Activated CD4-positive, alpha-beta T cell treated with anti-CD3 and anti-CD28 coated beads, Interleukin-2, amount 50 U/mL, for 24 hours (primary cell): ENCODE measurements at places on chromosomes 11 and 22.

- DNase-seq = no peak
These were observed 33.9 kb downstream of the PRDM11 start for GRCh38 chr11:45180179-45180847.

DNA sequence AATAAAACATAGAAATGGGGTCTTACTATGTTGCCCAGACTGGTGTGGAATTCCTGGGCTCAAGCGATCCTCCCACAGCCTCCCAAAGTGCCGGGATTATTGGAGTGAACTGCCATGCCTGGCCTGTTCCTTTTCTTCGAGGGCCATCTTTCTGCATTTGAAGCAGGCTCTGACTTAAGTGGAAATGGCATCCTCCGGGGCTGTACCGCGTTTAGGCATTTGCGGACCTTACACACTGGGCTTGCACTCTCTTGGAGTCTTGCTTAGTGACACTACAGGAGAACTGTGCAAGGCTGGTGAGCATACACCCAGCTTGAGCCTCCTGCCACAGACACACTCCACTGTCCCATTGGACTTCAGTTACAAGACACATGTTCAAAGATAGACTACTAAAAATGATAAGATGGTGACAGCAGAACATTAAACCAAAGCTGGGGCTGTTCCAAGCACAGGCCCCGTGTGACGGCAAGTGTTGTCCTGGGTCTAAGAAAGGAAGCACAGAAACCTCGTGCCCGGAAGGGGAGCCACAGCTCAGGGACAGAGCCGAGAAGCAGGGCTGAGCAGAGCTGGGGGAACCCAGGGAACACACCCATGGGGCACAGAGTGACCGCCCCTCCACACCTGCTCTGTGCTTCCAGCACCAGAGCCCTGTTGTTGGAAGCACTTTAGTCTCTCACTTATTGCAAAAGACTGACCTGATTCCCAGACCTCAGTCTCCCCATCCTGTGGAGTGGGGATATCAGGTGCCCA is 59.0 kb upstream of the SHANK2 start:
- no peak for DNase-seq

- DNase-seq = peak; percentile 52
These were observed 37.7 kb upstream of the GNB1L start for GRCh38 chr22:19892257-19892879.

GRCh38 chr11:103222806-103223205 is 113.6 kb downstream of the DYNC2H1 start:
- no peak for DNase-seq

- DNase-seq = no peak
These were observed 48.8 kb downstream of the PACS1 start for GRCh38 chr11:66118847-66119246.

GRCh38 chr11:60947700-60948099 is 4.3 kb downstream of the SLC15A3 start:
- DNase-seq = no peak

DNA sequence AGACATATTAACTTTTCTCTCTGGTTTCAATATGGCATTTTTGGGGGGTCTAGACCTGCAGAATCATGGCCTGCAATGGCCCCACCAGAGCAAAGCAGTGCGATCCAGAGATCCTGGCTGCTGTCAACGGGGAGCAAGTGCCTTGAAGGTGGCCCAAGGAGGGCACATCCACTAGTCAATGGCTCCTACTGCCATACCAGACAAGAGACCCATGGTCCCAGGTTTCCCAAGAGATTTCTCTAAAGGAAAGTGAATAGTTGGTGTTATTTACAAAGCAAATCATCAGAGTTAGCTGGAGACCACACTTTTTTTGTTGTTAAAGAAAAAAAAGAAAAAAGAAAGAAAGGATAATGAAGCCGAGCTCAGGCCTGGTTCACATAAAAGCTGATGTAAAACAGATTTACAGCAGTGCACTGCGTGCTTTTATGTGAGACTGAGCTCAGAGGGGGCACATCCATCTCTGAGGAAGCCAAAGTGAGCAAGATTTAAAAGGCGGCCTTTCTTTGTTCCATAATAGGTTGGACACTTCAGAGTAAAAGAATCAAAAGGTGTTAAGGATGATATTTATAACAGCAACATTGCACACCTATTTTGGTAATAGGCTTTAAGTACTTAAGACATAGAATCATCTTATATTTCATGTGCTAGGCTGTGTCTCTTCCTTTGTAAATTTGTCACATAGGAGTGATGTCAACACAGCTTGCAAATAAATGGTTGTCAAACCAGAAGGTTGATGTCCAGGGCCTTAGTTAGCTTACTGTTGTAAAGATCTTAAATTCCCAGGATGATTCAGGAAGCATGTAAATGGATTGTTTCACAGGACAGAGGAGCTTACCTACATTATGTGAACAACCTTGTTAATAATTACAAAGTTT is 201.3 kb upstream of the NTM start:
- DNase-seq = no peak

- DNase-seq = no peak
These were observed 68.9 kb downstream of the C11orf58 start for GRCh38 chr11:16807306-16807705.

- no peak for DNase-seq
These were observed 94.2 kb upstream of the RTL6 start for GRCh38 chr22:44592126-44592823.

- DNase-seq = no peak
These were observed 1.5 kb downstream of the ASPHD2 start for GRCh38 chr22:26430600-26430999.

DNA sequence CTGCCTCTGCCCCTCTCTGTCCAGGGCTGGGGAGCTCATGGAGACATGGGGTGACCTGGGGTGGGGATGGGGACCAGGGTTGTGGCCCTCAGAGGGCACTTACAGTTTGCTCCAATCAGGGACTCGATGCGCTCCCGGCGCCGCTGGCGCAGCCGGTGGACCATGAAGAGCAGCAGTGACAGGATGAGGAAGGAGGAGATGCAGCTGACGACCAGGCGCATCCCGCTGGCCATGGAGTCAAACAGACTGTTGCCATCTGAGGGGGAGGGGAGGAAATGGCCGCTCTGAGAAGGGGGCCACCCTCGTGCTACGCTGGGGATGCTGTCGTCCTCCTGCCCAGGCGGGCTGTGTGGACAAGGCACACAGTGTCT is 80.5 kb downstream of the DGCR2 start:
- no peak for DNase-seq

GRCh38 chr11:96014217-96014616 is 90.3 kb upstream of the MTMR2 start:
- DNase-seq = no peak

DNA sequence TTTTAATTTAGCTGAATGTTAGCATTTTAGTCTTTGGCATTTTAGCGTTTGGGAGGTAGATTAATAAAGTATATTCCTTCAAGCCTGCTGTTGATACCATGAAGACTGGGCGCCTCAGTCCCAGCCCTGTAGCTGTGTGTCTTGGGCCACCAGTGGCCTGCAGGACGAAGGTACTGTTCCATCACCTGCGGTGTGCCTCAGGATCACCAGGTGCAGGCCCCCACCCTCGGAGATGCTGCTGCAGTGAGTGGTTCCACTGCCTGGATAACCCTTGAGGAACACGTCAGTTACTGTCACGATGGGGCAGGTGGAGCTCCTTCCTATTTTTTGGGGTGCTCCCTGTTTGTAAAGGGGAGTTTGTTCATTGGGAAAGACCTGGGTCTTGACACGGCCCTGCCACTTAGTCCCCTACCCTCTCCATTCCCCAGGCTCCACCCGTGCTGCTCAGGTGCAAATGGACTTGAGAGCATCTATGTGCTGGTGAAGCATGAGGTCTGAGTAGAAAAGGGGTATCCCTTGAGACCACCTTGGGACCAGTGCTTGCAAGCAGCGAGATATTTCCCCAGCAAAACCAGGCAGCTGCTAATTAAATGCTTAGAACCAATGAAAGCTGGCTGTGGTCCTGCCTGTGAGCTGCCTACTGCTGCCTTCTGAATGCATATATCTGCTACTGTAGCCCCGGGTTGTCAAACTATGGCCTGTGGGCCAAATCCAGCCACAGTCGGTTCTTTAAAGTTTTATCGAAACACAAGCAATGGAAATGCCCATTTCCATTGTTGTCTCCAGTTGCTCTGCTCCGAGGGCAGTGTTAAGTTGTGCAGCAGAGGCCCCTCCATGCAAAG is 28.7 kb downstream of the INCENP start:
- no peak for DNase-seq

DNA sequence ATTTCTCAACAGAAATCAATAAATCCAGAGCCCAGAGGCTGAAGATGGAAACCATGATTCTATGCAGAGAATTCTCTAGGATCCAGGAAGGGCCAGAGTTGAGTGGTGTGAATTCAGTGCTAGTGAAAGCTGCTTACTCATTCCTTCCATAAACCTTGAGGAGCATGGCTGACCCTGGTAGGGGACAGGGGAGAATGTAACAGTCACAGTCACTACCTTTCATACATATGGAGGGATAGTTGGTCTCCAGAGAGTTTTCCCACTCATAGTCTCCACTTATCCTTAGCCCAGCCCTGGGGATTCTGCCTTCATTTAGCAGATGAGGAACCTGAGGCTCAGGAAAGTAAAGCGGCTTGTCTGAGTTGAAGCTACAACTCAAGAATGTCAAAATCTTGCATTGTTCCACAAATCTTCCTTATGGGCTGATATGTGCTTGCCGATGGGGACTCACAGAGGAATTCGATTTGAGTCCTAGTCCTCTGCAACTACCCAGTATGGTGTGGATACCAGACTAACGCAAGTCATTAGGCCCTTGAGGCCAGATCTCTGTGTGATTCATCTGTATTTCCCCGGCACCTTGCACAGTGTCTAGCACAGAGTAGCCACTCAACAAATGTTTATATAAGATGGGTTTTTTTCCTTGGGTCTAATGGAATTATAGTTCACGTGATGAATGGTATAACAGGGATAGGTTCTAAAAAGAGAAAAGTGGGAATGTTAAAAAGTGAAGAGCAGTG is 3.7 kb upstream of the ANAPC15 start:
- no peak for DNase-seq

- DNase-seq = no peak
These were observed 14.1 kb downstream of the TMEM123 start for GRCh38 chr11:102438311-102439062.

DNA sequence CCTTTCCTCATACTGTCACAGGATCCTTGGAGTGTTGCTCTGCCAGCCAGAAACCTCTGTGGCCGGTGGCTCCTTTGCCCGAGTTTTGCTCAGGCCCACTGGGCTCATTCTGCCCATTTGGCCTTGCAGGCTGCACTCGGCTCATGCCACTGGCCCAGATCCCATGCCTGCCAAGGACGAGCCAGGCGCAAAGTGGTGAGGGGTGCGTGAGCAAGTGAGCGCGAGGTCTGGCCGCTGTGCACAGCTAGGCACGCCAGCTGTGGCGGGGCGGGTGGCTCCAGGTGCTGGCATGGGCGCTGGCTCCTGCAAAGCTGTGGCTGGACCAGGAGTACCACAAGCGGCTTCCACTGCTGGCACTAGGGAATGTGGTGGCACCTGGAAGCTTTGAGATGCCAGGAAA is 2.8 kb upstream of the RNF141 start:
- DNase-seq = no peak

- no peak for DNase-seq
These were observed 111.9 kb downstream of the ATG16L2 start for GRCh38 chr11:72926076-72926475.

GRCh38 chr22:22366537-22366936 is 122.0 kb downstream of the VPREB1 start:
- DNase-seq = no peak

GRCh38 chr22:35154937-35155387 is 89.0 kb downstream of the ISX start:
- no peak for DNase-seq

DNA sequence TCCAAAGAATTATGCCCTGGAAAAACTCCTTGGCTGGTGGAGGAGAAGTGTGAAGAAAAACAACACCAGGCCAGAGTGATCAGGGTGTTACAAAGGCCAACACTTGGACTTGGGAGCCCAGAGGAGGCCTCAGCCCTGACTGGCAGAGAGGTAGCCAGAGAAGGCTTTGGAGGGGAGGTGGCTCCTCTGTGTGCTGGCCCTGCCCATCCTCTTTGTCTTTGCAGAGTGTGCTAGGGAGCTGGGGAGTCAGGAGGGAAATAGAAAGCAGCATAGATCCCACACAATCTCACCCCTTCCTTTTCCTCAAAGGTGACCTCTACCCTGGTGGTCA is 12.0 kb upstream of the P2RY6 start:
- no peak for DNase-seq

DNA sequence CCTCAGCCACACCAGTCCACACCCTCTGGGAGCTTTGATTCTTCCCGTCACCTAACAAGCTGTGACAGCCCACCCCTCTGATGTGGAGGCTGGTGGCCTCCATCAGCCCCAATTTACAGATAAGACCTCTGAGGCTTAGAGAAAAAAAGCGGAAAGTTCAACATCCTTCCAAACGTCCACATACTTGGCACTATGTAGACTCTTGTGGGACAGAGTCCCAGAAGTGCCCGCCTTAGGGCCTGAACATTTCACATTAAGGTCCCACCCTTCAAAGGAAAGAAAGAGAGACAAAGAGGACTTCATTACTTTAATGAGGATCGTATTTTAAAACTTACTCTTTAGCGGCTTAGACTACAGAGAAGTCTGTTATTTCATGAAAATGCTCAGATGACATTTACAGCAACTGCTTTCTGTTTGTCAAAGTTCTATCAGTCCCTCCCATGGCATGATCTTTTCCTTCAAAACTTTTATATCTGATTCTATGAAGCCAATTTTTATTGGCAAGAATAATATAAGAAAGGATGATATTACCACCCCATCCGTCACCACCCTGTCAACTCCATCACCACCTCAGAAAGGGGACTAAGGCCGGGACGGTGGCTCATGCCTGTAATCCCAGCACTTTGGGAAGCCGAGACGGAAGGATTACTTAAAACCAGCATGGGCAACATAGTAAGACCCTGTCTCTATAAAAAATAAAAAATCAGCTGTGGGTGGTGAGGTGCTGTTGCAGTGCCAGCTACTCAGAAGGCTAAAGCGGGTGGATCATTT is 15.7 kb upstream of the SCGB1A1 start:
- no peak for DNase-seq

- DNase-seq = no peak
These were observed 224.6 kb upstream of the ISX start for GRCh38 chr22:34841331-34841771.

GRCh38 chr22:48569476-48570233 is 1258.0 kb downstream of the BRD1 start:
- DNase-seq = no peak

DNA sequence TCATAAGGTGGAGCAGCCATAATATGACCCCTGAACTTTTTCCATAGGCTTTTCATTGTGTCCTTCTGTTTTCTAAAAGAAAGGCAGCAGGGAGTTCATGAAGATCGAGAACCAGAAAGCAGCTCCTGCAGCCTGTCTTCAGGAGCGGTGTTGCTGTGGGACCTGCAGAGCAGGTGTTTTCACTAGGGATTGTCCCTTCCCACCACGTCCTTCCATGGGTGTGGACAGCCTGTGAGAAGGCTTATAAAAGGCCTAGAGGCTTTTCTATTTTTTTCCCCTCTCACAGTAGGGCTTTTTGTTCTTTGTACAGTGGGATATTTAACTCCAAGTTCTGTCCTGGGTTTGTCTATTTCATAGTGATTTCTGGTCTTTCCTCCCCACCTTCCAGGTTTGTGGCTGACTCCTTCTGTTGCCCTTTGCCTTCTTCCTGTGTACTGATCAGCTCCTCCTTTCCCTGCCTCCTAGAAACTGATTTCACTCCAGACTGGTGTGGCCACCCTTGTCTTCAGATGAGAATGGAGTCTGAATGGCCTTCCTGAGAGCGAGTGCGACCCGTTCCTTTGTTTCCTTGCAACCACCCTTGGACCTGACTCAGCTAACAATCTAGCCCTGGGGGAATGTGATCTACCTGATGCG is 10.1 kb downstream of the MRPL16 start:
- DNase-seq = no peak

- no peak for DNase-seq
These were observed 12.6 kb downstream of the MICALL1 start for GRCh38 chr22:37918580-37919270.
